ENCODE measurements at places on chromosomes 3 and 15.

GRCh38 chr15:71889385-71889784, 79.0 kb downstream of the NR2E3 start:
- DNase-seq = no peak

DNA sequence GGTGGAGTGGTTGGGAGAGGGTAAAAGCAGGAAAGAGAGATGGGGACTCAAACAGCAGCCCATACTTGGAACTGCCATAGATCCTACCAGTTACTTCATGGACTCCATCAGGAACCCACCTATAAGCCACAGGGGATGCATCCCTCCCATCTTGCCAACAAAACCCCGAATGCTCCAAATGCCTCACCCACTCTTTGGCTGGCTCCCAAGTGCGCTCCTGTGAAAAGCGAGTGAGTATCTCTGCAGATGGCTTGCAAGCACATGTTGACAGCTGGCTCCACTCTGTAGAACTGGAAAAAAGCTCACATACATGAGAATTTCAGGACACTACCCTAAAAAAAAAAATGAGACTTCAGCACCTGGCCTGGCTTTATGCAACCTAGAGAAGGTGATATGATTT, 151.0 kb downstream of the UBE3A start:
- DNase-seq = no peak

GRCh38 chr15:90790561-90790960, 73.4 kb downstream of the BLM start:
- DNase-seq = no peak

- DNase-seq = no peak
Measured at GRCh38 chr15:73485372-73485771, 42.4 kb downstream of the REC114 start.

DNA sequence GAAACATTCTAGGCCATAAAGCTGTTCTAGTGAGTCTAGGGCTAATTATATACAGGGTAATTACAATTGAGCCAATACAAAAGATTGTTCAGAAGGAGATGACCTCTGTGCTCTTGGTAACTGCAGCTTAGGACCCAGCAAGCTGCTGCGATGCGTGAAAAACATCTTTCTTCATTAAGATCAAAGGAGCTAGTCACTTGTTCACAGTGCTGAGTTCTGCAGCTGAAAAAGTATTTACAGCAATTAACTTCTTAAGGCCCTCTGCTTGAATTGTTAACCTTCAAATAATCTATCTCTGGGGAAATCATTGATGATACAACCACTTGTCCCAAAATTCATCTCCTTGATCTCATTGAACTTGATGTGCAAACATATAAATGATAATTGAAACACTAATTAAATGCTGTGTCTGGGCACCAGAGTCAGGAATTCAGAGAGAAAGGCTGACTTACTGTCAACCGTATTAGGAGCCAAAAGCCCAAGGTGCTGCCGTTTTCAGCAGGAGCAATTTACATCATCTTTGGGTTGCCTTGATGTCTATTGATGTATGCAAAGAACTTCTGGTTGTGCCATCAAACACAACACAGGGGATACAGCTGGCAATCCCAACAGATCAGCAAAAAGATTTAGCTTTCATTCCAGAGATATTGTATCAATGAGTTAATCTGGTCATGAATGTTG, 213.0 kb downstream of the NECTIN3 start:
- no peak for DNase-seq

GRCh38 chr3:101994386-101994785, 145.1 kb downstream of the NFKBIZ start:
- no peak for DNase-seq

DNA sequence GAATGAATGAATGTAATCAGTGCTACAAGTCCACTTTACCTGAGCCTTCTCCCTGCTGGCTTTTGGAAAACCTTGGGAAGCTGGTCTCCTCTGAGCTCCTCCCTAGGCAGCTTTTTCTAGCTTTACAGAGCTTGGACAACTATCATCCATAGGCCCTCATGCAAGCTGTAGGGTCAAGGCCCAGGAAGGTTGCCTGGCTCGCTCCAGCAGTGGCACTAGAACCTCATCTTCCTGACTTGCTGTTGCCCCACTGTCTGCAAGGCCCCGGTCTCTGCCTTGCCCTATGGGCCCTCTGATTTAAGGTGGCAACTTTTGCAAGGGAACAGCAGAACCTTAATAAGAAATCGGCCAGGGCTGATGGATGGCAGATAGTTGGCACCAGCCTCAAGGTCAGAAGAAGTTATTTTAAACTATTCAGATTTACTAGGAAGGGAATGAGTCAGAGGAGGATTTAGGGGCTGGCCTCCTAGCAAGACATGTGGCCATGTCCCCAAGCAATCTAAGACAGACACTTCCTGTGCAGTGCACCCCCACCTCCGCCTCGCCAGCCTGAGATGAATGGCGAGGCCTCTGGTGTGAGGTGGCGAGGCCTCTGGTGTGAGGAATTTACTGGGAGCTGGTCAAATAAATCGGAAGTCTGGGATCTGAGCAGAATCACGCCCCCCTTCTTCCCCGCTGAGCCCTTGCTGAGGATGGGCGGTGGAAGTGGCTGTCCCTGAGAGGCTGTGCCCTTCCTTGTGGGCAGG, 180.8 kb downstream of the MEGF11 start:
- no peak for DNase-seq

- DNase-seq = no peak
Measured at GRCh38 chr3:39261726-39262125, 18.1 kb downstream of the CX3CR1 start.

GRCh38 chr3:51393134-51393495, 2.0 kb downstream of the RBM15B start:
- DNase-seq = no peak

DNA sequence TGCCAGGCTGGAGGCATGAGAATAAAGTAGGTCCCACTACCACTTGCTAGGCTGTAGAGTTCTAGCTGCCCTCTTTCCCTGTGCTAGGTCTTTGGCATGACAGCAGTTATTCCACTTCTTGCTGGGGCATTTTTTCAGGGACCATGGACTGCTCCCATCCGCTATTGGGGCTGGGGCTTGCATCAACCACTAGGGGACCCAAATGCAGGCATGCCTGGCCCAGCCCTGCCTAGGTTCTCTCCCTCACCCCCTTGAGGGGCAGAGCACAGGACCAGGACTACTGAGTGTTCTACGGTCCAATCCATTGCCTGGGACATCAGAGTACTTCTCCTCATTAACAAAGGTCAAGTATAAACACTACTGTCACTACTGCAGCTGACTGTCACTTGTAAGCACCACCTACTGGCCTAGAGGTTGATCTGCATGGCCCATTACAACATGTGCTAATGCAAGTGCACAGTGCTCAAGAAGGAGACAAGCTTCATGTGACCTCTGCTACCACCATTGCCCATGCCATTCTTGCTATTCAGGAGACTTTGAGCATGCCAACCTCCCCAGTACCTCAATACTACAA, 270.5 kb downstream of the MBNL1 start:
- no peak for DNase-seq

DNA sequence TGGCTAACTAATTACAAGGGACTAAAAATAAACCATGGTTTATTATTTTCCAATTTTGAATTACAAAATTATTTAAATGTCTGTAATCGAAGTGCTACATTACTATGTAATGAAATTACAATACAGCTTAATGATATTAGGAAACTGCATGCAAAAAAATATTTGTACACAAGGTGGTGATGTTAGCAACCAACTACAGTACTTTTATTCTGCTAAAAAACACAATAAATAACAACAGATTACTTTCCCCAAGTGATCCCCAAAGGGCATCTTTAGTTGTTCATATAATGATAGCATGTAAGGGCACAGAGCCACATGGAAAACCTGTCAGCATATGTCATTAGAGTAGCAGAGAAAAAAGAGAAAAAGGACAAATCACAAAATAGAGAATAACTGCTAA, 147.5 kb upstream of the SOX2 start:
- DNase-seq = no peak

GRCh38 chr3:52471371-52472238, 16.2 kb downstream of the NISCH start:
- peak; percentile 50 for DNase-seq

GRCh38 chr15:100763835-100764750, 115.5 kb upstream of the ALDH1A3 start:
- DNase-seq = no peak

GRCh38 chr3:25153561-25153960, 274.5 kb upstream of the RARB start:
- no peak for DNase-seq

GRCh38 chr15:90482124-90483011, 47.4 kb upstream of the CRTC3 start:
- DNase-seq = peak; percentile 37

DNA sequence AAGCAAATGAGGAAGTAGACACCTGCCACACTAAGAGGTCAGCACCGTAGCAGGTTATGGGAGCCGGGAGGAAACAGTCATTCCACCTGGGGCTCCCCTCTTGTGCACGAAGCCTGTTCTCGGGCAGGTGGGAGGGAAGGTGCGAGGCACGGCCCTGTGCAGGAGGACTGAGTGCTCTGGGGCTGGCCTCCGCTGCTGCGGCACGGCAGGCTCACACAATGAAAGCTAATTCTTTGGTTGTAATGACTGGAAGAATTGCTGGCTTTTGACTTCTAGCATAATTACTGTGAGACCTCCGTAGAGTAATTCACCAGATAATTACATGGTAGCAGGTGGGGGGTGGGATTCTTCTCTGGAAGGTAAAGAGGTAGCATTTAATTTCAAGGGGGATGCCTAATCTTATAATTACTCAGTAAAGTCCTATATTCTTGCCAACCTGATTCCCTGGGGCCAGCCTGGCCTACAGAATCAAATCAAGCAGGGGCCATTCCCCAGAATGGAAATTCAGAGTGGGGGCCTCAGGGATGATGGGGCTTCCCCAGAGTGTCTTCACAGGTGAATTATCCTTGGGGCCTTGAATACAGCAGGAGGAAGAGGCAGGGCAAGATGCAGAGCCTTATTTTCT, 129.1 kb downstream of the TPRA1 start:
- DNase-seq = no peak

- DNase-seq = no peak
Measured at GRCh38 chr3:53776494-53777101, 69.6 kb downstream of the CHDH start.

- no peak for DNase-seq
Measured at GRCh38 chr3:117700573-117701360, 991.2 kb downstream of the TUSC7 start.

DNA sequence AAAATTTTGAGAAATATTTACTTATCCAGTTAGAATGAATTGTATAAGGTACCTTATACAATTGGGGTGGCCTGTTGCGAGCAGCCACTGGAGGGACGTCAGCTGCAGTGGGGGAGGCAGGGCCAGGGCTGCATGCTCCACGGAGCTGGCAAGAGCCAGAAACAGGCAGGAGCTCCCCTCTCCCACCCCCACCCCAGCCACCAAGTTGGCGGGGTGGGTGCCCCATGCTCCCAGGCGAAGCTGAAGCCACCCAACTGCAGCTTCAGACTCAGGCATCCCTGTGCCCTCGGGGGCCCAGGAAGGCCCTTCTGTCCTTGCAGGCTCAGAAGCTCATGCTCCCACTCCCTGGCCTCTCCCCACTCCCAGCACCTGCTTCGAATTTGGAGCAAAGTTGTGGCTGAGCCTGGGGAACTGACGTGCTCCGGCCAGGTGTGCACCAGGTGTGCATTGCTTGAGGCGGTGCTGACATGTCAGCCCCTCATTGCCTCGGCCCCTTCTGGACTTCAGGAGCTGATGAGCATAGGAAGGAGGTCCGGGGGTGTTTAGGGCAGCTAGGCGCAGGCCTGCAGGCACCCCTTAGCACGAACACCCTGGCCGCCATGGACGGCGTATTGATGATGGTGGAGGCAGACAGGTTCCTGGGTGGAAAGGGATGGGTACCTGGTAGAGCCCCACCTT, 743.8 kb upstream of the GBE1 start:
- no peak for DNase-seq

- peak; percentile 8 for DNase-seq
Measured at GRCh38 chr3:45464336-45465170, 76.2 kb downstream of the LARS2 start.

DNA sequence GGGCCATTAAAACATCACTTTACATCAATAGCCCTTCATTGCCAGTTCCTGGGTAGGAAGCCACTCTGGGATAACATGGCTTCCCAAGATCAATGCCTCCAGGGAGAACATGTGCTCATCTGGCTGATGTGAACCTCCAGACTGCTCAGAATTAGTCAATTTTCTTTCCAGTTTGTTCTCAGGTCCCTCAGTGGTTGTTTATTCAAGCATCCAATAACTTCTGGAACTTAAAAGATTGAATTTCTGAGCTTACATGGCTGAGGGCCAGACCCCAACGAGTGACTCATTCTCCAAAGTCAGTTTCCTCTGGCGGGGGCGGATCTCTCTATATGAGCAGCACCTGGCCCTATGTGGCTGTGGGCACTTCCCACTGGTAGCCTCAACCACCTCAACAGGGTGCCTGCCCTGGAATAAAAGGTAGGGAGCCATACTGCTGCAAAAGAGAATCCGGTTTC, 34.0 kb downstream of the LYZL4 start:
- DNase-seq = peak; percentile 71

GRCh38 chr3:37935756-37936666, 54.6 kb upstream of the VILL start:
- no peak for DNase-seq

DNA sequence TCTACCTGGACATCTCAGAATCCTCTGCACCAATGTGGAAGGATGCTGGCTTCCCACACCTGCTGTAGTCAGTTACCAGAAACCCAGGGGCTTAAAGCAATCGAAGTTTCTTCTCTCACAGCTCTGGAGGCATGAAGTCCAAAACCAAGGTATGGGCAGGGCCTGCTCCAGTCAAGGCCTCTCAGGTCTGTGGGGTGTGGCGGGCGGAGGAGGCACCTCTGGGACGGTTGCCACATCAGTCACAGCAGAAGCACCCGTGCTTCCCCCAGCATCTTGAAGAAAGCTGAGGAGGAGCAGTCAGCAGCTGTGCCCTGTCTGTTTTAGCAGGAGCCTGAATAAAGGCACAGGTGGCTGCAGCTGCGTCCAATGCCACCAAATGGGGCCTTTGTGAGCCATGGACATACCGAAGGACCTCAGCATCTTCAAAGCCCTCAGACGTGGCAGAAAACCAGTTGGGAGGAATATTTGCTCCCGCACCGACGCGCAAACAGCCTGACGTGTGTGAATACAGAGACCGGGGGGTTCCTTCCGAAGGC, 68.9 kb downstream of the TFRC start:
- DNase-seq = no peak

DNA sequence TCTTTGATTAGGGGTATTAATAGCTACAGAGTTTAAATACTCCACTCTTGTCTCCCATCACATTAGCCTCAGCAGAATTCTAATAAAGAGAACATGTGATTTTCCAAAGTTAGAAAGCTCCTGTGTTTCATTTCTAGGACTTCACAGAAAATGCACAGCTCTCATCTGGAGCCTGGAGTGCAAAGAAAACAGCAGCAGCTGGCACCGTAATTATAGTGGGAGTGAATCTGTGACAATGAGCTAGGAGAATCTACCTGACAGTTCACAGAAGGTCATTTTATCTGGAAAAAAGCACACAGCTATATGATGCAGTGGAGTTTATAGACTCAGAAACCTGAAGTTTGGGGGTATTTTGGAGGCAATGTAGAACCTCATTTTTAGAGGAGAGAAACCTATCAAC, 5.4 kb upstream of the TRIM59 start:
- no peak for DNase-seq

- DNase-seq = no peak
Measured at GRCh38 chr3:151226088-151226563, 23.1 kb upstream of the GPR171 start.

GRCh38 chr3:79351699-79352098, 416.1 kb downstream of the ROBO1 start:
- DNase-seq = no peak

- DNase-seq = no peak
Measured at GRCh38 chr15:59005579-59005978, 18.1 kb downstream of the RNF111 start.
